Stimulated activated CD4-positive, alpha-beta T cell treated with anti-CD3 and anti-CD28 coated beads, Interleukin-4, amount 100 ng/mL, for 4 hours (primary cell): ENCODE measurements at places on chromosomes 13 and 19.

DNA sequence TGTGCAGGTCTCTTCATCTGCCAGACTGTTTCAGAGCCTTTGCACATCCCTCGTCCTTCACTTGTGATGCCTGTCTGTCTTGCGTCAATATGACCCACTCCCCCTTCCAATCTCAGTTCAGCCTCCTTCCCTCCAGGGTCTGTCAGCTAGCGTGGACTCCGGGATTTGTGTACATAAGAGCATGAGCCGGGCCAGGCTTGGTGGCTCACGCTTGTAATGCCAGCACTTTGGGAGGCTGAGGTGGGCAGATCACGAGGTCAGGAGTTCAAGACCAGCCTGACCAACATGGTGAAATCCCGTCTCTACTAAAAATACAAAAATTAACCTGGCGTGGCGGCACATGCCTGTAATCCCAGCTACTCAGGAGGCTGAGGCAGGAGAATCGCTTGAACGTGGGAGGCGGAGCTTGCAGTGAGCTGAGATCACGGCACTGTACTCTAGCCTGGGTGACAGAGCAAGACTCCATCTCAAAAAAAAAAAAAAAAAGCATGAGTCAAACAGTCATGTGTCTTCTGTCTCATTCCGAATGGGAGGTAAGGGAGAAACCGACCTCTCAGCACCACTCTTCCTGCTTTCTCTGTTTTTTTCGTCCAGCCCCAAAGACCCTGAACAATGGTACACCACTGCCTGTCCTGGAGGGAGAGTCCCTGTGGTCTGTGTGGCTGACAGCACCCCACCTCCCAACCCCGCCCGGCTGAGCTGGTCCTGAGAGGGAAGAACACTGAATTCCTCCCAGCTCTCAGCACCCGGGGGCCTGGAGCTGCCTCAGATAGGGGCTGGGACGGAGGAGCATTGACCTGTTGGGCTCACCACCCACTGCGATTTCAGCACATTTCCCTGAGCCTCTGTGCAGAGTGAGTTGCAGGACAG lies 2.4 kb upstream of the SIGLEC9 start:
- no peak for DNase-seq

DNA sequence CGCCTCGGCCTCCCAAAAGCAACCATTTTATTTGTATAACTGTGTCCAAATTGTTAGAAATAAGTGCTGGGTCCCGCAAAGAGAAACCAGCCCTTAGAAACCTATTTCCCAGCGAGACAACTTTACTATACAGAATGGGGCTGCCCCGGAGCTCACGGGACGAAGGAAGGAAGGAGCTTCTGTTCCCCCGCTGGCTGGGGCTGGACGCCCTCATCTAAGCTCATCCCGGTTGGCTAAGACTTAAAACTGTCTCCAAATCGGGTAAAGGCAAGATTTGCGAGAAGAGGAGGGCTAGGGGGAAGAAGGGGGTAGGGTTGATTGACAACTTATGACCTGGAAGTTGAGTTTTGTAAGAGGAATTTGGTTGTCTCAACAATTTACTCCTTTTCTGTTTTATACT lies 12.3 kb upstream of the BSG start:
- DNase-seq, result no peak

- no peak for DNase-seq
Measured at GRCh38 chr19:8611391-8611876, 919 bp upstream of the ADAMTS10 start.

DNA sequence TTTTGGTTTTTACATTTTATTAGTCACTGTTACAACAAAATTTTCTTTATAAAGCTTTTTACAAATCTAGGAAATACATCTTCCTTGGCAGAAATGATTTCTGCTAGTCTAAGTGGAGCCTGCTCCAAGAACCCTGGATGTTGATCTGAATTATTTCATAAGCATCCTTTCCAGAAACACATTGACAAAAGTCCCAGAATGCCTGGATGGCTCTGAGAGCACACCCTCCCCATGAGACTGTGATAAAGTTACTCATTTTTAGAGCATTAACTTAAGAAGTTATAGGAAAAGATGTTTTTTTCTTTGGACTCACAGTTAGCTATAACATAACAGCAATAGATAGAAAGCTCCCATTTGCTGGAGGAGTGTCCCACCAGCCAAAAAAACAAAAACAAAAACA lies 559.6 kb upstream of the SPRY2 start:
- no peak for DNase-seq
